ENCODE measurements at places on chromosomes 2 and 18.

DNA sequence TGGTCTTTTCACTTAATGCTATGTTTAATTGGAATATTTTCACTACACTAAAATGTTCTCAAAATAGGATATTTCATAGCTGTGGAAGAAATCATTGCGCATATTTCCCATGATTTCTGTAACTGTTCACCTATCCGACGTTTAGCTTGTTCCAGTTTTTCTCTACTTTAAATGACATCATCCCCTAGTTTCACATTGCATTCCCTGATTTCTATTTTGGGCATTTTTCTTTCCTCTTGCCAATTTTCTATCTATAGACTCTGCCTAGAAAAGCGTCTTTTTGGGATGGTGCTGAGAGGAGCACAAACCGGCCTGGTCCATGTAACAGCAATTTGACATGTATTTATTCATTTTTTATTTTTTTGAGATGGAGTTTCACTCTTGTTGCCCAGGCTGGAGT lies 163.4 kb downstream of the SH3RF3 start:
- DNase-seq: no peak

GRCh38 chr2:200800458-200800857 lies 11.3 kb upstream of the BZW1 start:
- no peak for DNase-seq

DNA sequence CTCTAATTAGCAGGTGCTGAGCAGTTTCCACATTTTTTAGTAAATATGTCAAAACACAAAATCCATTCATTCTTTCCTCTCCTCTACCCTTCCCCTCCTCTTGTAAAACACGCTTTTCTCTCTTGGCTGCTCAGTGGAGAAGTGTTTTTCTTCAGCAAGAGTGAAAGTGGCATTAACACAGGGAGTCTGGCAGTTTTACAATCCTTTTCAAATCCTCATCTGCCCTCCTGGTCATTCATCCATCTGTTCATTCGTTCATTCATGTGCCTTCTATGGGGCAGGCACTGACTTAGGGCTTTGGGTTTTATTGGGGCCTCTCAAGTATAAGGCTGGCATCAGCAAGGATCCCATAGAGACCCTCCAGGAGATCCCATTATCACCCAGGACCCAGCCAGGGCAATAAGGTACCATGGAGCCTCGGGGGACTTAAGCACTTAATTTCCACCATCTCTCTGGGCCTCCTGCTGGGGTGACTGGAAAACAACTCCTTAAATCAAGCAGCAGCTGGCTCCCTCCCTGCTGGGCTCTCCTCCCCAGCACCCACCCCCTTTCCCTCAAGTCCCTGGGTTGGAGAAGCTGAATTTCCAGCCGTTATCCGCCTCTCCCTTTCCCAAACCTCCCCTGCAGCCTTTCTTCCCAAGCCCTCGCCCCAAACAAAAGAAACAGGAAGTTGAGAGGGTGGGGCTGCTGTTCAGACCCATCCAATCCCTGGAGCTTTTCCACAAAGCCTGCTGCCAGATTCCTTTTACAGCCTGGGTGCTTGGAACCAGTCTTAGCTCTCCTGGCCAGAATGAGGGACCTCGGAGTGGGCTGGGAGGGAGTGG lies 32.6 kb downstream of the MARCHF4 start:
- no peak for DNase-seq

- DNase-seq: no peak
These were observed 35.8 kb upstream of the GRB14 start for GRCh38 chr2:164657129-164657528.

DNA sequence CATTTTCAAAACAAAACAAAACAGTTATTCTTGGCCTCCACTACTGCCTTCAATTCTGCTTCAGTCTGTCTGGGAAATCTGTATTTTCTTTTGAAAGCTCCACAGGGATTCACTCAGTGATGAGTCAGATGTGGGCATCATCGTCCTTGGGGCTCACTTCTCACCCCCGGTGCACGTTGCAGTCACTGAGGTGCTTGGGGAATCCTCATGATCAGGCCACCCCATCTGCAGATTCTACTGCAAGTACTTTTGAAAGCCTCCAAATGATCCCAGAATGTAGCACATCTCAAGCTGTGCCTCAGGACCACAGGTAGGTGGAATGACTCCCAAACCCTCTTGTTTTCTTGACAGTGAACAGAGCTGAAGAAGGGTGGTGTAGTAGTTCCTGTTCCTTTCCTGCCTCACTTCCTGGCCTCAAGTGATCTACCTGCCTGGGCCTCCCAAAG lies 34.3 kb downstream of the LPIN2 start:
- DNase-seq: no peak

DNA sequence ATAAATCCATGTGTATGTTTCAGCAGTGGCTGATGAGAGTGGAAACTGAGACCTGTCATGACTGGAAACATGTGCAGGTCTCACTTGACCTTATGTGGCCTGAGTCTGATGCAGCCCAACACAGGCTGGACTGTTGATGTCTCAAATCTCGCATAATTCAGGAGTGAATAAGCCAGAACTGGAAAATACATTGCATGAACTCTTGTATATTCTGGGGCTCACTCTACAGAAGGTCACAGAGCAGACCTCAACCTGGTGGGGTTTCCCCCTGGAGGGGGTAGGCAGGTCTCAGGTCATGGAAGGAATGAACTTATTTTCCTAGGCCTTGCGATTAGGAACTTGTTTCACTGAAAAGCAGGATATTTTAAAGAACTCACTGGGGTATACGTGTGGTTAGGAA lies 146.3 kb upstream of the THUMPD2 start:
- DNase-seq: no peak

DNA sequence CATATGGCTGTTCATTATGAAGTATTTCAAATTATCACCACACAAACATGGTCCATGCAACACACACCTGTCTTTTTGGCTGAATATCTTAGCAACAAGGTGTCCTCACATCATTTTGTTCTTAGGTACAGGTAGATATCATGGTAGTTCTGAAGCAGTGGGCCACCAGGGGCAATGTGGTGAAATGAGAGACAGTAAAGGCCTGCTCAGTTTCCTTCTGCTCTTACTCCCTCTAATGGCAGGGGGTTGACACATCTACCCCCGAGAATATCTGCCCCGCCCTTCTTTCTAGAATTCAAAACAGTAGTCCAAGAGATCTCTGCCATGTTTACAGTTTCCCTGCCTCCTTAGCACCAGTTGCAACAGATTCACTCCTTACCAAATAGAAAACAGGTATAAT lies 147.0 kb upstream of the KLHL14 start:
- no peak for DNase-seq

DNA sequence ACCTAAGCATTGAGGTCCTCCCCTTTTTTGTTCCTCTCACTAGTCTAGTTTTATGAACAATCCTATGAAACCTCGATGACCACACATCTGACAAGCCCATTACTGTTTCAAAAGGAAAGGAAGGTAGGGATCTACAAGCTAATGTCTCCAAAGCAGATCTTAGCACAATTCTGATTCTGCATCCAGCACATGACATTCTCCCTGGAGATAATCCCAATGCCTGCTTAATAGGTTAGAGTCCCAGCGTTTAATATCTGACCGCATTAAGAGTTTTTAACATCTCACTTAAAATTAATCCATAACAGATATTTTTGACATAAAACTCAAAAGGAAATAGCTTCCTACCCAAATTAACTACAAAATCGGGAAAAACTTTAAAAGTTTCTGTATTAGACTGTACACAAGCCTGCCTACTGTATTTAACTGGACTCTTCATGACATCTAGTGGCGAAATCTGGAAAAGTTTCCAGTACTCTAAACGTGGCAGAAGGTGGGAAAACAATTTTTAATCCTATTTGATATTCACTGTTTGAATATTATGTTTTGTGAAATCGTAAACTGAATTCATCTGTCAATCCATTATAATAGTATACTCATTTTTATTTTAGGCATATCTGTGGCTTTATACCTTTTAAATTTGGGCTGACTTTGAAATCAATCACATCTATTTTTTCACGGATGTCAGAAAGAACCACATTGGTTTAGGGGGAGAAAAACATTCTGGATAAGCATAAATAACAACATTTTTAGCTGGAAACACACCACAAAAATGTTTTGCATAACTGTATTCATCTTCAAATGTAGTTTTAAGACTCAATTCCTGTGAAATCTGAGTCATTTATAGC lies 62.4 kb downstream of the TXNL1 start:
- no peak for DNase-seq

- no peak for DNase-seq
These were observed 158.0 kb upstream of the RAB6C start for GRCh38 chr2:129821445-129821844.

- DNase-seq: no peak
These were observed 168.7 kb downstream of the TCF4 start for GRCh38 chr18:55419132-55419946.

DNA sequence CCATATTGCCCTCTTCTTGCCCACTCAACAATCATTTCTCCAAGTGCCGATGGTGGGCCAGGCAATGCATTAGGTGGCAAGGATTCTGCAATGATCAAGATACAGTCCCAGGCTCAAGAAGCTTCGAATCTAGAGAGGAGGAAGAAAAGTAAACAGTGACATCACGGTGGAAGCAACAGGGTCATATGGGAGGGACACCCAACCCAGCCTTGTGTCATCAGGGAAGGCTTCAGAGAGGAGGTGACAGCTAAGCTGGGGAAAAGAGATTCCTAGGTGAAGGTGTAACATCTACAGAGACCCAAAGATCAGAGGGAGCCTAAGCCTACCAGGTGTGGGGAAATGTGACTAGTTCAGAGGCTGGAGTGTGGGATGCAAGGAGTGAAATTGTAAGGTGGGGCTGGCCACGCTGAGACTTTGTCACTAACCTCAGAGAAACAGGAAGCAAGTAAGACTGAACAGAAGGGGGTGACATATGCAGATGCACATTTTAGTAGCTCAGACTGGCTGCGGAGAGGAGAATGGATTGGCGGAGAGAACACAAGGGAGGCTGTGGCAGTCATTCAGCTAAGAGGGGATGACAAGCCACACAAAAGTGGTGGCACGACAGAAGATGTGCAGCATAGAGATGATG lies 104.9 kb downstream of the ANKRD44 start:
- DNase-seq: peak; percentile 50

GRCh38 chr2:111627256-111627655 lies 256.7 kb downstream of the ANAPC1 start:
- no peak for DNase-seq

DNA sequence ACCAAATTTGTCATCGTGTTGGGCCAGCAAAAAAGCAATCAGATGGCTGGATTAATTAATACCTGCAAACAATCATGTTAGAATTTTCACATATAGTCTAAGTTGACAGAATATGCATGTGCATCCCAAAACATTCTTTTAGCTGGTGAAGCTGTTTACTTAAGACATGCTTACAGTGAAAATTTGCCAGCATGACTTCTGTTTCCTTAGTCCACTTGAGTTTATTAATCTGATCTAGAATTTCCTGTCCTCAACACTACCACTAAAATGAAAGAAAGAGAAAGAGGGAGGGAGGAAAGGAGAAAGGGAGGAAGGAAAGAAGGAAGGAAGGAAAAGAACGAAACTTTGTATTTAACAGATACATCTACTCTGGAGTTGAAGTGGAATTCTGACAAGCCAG lies 2109.9 kb upstream of the PIK3C3 start:
- no peak for DNase-seq

DNA sequence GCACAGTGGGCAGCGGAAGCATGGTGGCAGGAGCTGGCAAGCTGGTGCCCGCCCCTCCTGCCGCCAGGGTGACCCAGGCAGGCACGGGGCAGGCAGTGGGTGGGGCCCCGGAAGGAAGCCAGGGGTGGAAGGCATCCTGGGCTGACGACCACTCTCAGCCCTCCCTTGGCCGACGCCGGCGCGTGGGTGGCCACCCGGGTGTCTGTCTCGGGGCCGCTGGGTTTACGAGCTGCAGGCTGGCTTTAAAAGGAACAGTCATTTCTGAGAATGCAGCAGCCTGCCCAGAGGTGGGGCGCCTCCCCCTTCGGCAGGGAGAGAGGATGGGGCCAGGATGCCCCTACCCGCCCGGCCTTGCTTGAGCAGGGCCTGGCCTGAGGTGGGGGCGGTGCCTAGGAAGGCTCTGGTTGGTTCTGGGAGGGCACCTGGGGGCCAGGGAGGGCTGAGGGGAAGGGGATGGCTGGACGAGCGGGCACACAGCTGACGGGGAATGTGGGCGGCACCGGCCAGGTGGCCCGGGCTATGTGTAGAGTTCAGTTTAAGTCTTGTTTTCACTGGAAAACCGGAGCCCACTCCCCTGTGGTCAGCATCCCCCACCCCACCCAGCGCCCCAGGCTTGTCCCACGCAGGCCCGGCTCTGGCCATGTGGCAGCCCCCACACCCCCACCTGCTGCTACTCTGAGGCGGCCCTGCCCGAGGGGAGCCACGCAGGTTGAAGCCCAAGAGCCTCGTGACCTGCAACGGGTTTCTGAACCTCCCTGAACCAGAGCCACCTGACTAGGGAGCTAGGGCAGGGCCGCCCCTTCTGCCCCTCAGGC lies 6.3 kb downstream of the BOK start:
- DNase-seq: no peak

DNA sequence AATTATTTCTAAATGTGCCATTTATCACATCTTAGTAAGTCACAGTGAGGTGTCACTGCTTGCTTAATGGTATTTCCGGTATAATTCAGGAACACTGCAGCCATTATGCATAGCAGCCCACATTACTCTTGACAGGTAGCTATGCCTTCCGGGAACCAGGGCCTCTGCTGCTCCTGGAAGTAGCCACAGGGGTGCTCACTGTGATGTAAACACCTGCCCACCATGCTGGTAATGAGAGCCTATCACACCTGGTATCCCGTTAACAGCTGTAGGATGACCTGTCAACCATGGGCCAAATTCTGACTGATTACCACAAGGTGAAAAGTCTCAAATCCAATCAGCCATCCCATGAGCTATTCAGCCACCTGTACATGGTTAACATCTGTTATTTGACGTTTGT lies 647.0 kb upstream of the NXPH2 start:
- DNase-seq: no peak

- no peak for DNase-seq
These were observed 119.8 kb downstream of the PTPN4 start for GRCh38 chr2:119879502-119879901.

DNA sequence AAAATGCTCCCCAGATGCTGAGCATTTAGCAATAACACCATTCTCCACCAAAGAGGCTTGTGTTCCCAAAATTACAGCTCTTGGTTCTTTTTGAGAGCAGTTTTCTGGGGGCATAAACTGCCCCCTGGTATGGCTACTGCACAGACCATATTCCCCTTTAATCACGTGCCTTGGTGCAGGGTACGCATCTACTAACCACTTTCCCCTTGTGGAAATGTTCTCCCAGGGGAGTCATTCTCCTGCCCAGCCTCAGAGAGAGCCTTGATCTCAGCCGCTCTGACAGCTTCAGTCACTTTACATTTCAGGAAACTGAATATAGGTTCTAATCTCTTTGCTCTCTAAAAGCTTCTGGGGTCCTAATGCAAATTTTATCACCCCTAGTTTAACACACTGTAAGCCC lies 44.7 kb upstream of the EML6 start:
- DNase-seq: no peak

Measured in stimulated activated CD8-positive, alpha-beta memory T cell treated with anti-CD3 and anti-CD28 coated beads, Interleukin-15, amount 100 ng/mL, for 48 hours (primary cell).